ENCODE measurements at places on chromosomes 7 and 10.

- no peak for DNase-seq
These were observed 59.5 kb downstream of the GRB10 start for GRCh38 chr7:50723173-50723572.

DNA sequence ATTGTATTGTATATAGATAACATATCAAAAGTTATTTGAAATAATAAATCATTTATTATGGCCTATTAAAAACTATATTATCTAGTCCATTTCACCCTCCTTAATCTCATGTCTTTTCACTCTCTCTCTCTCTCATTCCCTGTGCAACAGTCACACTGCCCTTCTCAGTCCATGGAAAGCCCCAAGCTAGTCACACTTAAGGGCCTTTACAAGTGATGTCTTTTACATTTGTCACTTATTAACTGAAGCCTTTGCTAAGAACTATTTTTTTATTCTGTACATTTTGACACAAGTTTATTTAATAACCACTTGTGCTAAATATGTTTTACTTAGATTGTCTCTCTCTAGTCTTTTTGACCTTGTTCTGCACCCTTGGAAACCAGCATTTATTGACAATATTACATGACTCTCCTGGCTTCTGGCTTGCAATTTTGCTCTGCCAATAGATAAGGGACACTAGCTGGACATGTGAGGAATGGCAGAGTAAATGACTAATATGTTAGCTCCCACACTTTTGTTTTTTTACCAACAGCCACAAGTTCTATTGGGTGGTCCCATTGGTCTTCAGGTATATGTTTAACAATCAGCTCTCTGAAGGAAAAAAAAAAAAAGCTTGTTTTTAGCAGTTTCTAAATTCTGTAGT is 706.8 kb upstream of the POT1 start:
- DNase-seq: no peak

GRCh38 chr7:1425292-1426136 is 33.8 kb downstream of the MICALL2 start:
- DNase-seq: no peak

DNA sequence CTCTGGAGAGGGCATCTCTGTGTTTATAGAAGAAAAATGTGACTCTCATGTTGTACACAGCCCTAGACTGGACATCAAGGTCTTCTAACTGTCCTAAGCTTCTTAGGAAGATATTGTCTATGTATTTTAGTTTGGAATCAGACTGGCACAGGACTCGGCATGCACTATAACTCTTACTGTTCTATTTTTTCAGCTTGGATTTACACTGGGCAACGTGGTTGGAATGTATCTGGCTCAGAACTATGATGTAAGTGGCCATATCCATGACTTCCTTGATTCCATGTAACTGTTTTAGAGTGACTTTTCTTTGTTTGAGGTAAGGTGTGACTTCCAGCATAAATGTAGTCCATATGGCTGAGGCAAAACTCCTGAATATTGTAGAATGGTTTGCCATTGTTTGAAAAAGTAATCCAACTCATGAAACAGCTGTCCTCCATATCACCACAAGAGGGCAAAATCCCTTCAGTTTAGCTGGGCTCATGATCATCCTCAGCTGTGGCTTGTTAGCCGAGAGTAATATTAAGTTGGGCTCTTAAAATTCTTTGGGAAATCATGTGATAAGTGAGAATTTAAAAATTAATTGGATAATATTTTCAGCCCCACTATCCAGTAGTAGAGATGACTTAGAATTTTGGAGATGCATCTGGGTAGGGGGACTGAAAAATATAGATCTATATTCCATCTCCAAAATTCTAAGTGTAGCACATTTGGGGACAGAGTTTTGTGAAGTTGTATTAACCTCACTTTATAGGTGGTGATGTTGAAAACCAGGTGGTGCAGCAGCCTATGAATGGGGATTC is 10.4 kb downstream of the STMP1 start:
- DNase-seq: no peak

GRCh38 chr7:21443149-21443841 is 15.4 kb downstream of the SP4 start:
- DNase-seq: no peak

GRCh38 chr10:43842496-43842895 is 193.8 kb upstream of the ZNF32 start:
- DNase-seq: no peak

GRCh38 chr7:88218429-88218745 is 1.5 kb downstream of the SRI start:
- DNase-seq: no peak
